Right renal pelvis (tissue), 4 donors: ENCODE measurements at places on chromosomes 6 and 20. TPM values are rescaled to one million over a fixed set of nuclear protein-coding genes. Genes with fewer than 3 reads are reported as not detected.

BEND6 gene
- polyA plus RNA-seq = 4.1 TPM

RIPOR2 gene
- 7.9 TPM for polyA plus RNA-seq

SIRPB2 gene
- polyA plus RNA-seq = 0.34 TPM

ADAM33 gene
- polyA plus RNA-seq = 9.9 TPM

C6orf118 gene
- polyA plus RNA-seq = 8.2 TPM

ETV7 gene
- not detected for polyA plus RNA-seq

NKAIN4 gene
- 29.0 TPM for polyA plus RNA-seq

GPSM3 gene
- polyA plus RNA-seq = 12.9 TPM

POU5F1 gene
- 4.2 TPM for polyA plus RNA-seq

TTPAL gene
- 14.1 TPM for polyA plus RNA-seq

WFDC2 gene
- 215 TPM for polyA plus RNA-seq

MDFI gene
- 48.1 TPM for polyA plus RNA-seq

HS3ST5 gene
- polyA plus RNA-seq = 1.2 TPM

CCN2 gene
- 299 TPM for polyA plus RNA-seq

GRCh38 chr6:147870506-147871110, 362.1 kb downstream of the SAMD5 start:
- DNase-seq = no peak

GRCh38 chr6:81215092-81215432, 537.4 kb downstream of the TENT5A start:
- DNase-seq = no peak

- no peak for DNase-seq
Measured at GRCh38 chr6:45647341-45648261, 269.9 kb upstream of the SUPT3H start.

DNA sequence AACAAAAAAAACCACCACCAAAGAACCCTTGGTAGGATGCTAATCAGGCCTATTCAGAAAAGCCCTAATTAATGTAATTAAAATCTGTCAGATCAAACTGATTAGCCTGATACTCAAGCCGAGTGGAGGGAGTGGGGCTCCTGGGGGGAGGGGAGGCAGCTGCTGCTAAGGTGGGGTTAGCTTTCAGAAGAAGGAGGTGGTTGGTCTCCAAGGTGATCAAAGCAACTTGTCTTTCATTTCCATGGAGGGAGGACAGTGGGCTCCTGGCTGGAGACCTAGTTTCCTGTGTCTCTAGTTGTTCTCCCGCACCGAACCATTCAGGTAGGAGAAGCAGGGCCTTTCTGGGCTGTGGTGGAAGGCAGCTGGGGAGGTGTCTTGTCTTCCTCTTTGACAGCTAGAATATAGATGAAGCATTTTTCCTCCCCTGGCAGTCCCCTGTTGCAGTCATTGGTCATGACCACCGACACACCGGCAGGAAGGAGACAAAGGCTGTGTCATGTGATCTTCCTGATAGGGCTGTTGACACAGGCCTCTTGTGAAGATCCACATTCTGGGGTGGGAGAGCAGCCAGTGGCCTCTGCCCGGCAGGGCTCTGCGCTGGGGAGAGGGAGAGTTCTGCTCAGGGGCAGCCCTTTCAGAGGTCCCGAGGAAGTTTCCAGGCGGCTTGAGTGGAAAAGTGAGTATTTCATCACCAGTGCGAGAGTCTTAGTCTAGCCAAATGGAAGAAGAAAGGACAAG, 39.9 kb upstream of the PRDM1 start:
- no peak for DNase-seq

DNA sequence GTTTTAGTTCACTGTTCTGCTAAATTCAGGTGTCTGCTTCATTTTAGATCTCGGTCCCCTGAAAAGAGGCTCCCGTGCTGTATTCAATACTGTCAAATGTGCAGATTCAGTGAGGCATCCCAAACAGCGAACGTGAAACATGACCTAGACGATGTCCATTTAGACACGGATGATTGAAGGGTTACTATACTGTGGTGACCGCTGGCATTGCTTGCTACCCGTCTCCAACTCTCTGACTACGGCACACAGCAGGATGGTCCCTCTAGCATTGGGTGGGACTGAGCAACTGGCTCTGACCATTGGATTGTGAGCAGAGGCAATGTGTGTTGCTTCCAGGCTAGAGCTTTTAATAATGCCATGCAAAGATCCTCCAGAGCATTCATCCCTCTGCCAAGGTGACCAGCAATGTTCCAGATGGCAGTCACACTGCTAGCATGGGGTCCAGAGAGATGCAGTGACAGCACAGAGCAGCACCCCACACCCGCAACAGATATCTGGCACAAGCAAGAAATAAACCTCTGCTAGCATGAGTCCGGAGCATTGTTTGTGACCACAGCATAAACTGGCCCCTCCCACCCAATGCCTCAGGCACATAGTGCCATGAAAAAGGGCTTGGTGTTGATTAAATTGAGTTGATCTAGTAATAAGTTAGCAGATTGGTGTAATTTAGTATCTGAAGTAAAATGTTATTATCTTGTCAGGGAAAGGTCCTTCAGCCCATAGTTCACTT, 9.0 kb downstream of the METTL24 start:
- no peak for DNase-seq

- no peak for DNase-seq
Measured at GRCh38 chr20:15439551-15439950, 1102.1 kb upstream of the FLRT3 start.

GRCh38 chr6:32457054-32457453, 17.4 kb downstream of the HLA-DRA start:
- no peak for DNase-seq

DNA sequence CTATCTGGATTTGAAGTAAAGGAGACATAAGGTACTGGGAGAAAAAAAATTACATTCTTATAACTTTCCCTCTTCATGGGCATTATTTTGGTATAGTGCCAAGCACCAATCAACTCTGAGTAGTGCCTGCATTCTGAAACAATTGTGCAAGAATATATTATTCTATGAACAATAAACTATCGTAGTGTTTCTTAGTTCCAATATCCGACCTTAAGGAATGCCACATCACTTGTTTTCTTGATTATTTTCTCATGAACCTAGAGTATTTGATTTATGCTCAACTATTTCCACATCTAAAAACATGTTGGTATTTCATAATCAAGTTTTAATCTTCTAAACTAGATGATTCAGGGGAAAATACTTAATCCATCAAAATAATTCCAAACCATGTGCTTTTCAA, 294.4 kb upstream of the TBX18 start:
- no peak for DNase-seq

DNA sequence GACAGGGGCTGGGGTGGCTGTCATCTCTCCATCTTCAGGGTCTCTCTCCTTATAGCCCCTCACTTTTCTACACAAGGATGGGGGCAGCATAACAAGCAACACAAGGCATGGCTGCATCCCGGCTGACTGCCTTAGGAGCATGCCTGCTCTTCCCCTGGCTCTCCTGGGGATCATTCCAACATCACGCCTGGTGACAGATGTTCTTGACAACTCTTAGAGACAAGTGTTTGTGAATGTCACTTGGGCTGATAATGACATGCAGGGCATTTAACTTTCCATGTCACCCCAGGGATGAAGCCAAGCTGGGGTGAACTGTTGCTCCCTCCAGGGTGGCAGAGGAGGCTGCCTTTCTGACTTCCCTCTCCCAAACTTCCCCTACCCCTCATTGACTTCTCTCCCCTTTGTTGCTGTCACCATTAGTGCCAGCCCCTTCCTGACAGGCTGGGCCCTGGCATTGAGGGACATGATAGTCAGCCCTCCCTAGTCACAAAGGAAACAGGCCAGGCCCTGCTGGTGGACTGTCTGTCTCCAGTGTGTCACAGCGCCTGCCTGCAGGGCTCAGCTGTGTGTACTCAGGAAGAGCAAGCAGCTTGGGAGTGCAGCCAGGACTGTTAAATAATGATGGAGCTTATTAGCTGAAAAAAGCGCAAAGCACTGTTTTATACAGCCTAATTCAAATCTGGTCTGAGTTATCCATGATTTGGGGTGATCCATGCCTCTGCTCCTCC, 161.8 kb downstream of the LRFN2 start:
- peak; percentile 48 for DNase-seq

GRCh38 chr6:144262470-144263369, 22.4 kb upstream of the UTRN start:
- no peak for DNase-seq

DNA sequence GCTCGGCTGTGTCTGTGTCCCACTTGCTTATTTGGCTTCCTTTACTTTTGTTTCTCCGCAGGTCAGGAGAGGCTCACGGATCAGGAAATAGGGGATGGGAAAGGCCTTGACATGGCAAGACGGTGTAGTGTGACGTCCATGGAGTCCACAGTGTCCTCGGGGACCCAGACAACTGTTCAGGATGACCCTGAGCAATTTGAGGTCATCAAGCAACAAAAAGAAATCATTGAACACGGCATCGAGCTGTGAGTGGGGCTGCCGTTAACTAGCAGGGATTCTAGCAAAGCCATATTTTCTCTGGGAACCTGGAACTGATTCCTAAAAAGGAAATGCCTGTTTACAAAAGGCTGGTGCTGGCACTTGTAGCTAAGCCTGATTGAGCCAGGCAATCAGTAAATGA, 54.4 kb downstream of the ARFGEF2 start:
- no peak for DNase-seq

- DNase-seq = no peak
Measured at GRCh38 chr20:33719277-33719988, 677 bp downstream of the PXMP4 start.

DNA sequence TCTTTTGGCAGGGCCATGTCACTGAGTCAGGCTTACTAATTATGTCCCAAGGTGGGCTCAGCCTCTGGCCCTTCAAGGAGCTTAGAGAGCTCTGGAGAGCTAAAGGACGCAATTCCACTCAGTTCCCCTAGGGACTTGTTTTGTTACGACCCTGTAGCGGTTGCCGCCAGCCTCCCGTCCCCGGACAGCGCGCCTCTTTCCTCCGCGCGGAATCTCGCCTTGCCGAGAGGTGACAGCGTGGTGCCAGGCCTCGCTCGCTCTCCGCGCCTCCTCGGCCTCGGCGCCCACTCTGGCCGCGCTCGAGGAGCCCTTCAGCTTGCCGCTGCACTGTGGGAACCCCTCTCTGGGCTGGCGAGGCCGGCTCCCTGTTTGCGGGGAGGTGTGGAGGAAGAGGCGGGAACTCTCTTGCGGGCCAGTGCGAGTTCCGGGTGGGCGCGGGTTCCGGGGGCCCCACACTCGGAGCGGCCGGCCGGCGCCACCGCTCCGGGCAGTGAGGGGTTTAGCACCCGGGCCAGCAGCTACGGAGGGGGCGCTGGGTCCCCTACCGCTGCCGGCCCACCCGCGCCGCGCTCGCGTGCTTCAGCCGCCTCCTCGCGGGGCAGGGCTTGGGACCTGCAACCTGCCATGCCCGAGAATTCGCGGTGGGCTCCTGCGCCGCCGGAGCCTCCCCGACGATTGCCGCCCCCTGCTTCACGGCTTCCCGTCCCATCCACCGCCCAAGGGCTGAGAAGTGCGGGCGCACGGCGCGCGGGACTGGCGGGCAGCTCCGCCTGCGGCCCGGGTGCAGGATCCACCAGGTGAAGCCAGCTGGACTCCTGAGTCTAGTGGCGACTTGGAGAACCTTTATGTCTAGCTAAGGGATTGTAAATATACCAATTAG, 9.9 kb upstream of the ZNF311 start:
- DNase-seq = no peak

GRCh38 chr6:12017876-12018401, 5.8 kb downstream of the HIVEP1 start:
- DNase-seq = no peak

- DNase-seq = no peak
Measured at GRCh38 chr20:1326031-1326930, 2.7 kb downstream of the SDCBP2 start.

GRCh38 chr6:55088902-55089301, 85.4 kb upstream of the HCRTR2 start:
- DNase-seq = no peak

DNA sequence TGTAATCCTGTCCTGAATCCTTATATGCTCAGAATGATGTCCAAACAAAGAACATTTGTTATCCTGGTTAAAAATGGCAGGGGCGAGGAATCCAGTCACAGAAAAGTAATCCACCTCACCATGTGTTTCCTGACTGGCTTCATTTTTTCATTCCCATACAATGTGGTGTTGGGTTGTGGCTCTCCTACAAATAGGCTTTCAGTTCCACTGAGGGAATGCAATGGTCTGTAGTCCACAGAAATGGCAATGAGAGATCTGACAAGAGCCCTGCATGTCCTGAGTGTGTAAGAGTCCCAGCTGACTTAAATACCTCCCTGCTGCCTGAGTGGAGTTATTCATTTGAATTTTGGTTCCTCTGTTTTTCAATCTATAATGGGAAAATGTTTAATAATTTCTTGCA, 47.4 kb upstream of the FBXL4 start:
- no peak for DNase-seq

GRCh38 chr20:8940326-8940725, 128.6 kb upstream of the PLCB4 start:
- DNase-seq = no peak

GRCh38 chr6:147204060-147204785, at the start of gene STXBP5:
TSS of gene STXBP5 (plus strand) at chr6:147204417. CDS start at chr6:147204533, 116 bp downstream.
- peak; percentile 28 for DNase-seq

DNA sequence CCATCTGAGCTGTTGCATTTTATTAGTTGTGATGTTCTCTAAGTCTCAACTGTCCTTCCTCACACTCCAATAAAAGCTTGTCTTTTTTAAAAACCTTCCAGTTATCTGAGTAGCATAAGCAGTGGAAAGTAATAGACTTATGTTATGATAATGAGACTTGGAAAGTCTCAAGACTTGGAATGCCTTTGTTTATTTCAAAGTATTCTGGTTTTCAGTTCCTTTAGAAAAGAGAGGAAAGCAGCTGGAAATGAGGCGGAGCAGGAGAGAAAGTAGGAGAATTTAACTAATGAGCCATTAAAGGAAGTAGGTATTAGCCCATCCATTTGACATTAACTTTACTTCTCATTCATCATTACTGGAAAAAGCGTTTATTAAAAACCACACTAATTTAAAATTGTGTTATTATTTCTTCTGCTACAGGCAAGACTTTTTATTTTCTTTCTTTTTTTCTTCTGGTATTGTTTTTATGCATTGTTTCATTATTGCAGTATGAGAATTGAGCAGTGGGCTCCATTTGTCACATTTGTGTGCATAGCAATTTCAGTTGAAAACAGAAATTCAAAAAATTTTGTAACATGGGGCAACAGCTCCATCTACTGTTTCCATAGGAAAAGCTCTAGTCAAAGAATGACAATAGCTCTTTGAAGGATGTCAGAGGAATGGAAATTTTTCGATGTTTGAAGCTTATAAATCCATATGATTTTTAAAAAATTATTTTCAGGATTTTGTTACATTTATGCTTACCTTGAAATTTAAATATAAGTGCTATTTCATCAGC, 194.8 kb downstream of the COL9A1 start:
- DNase-seq = peak; percentile 39

DNA sequence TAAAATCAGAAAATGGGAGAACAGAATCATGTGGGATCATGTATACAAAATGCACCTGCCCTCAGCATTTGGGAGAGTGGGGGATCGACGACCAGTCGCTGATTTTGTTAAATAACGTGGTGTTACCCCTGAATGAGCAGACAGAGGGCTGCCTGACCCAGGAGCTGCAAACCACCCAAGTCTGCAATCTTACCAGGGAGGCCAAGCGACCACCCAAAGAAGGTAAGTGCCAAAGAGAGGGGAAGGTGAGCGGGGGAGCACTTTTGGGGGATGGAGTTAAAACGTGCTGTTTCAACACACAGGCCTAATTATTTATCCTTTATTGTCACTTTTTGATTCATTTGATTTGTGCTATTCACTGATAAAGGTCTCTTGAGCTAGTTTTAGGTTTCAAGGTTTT, 4.1 kb downstream of the ADGRB3 start:
- no peak for DNase-seq

GRCh38 chr6:156507656-156508055, 269.5 kb upstream of the ARID1B start:
- no peak for DNase-seq

- DNase-seq = no peak
Measured at GRCh38 chr20:20755674-20756319, 43.4 kb upstream of the RALGAPA2 start.

- DNase-seq = no peak
Measured at GRCh38 chr6:90195094-90195829, 101.4 kb downstream of the BACH2 start.
